ENCODE measurements at places on chromosomes 3 and 15.
A peak's percentile ranks its signal among the peaks of the same experiment; 100 is the strongest.

GRCh38 chr3:14377838-14378169 is 24.6 kb upstream of the SLC6A6 start:
- H3K4me3 ChIP-seq, result no peak overlapping the region
- no peaks in the 10 kb centered on the region for H3K27me3 ChIP-seq
- H3K36me3 ChIP-seq, result no peaks in the 10 kb centered on the region
- no peaks in the 10 kb centered on the region for H3K4me1 ChIP-seq

- no peak for DNase-seq
- no peaks in the 10 kb centered on the region for H3K27me3 ChIP-seq
- peaks cover 14% of the 10 kb centered on the region for H3K4me1 ChIP-seq
- H3K36me3 ChIP-seq, result no peaks in the 10 kb centered on the region
Measured at GRCh38 chr3:113834983-113835382, 3.6 kb upstream of the GRAMD1C start.

GRCh38 chr15:43187544-43188155 is 2.4 kb downstream of the CCNDBP1 start:
- no peak for DNase-seq
- H3K4me1 ChIP-seq, result peaks cover 27% of the 10 kb centered on the region
- no peaks in the 10 kb centered on the region for H3K27me3 ChIP-seq
- no peak overlapping the region for H3K4me3 ChIP-seq
- peaks cover 14% of the 10 kb centered on the region for H3K36me3 ChIP-seq

GRCh38 chr3:31968927-31969418 is 12.1 kb downstream of the OSBPL10 start:
- H3K27ac ChIP-seq, result no peak overlapping the region
- H3K27me3 ChIP-seq, result no peaks in the 10 kb centered on the region
- DNase-seq, result no peak
- no peaks in the 10 kb centered on the region for H3K4me1 ChIP-seq

- peak; percentile 38 for DNase-seq
- peak overlapping the region; percentile 39 for H3K27ac ChIP-seq
- H3K36me3 ChIP-seq, result no peaks in the 10 kb centered on the region
- no peak overlapping the region for H3K4me3 ChIP-seq
Measured at GRCh38 chr3:160395297-160395696, 3.7 kb downstream of the IFT80 start.

DNA sequence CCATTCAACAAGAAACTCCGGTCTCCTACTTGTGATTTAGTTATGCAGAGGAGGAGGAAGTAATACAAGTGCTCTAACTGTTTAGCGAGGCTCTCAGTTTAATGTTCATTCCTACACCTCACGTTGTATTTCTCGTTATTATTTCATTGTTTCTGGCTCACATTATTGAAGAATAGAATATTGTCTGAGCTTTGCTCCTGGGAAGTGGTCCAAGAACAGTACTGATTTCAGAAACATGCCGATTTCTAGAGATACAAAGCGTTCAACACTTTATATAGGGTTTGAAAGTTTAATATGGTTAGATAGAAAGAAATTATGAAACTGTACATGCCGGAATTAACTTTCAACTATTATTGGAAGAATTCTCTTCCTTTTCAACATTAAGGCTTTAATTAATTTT is 1145.5 kb downstream of the TBL1XR1 start:
- H3K36me3 ChIP-seq, result no peaks in the 10 kb centered on the region
- no peak for DNase-seq
- no peak overlapping the region for H3K27ac ChIP-seq

DNA sequence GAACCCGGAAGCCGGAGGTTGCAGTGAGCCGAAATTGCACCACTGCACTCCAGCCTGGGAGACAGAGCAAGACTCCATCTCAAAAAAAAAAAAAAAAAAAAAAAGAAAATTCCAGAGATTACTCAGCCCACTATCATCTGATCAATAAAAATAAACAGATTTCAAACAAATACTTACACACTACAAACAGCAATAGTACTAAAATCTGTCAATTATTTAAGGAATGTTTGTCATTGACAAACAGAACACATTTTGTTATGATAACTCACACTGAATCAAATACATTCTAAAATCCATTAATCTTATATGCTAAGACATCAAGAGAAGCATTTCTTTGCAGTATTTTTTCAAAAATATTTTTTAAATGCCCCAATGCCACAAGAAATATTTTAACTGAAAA is 7.6 kb downstream of the MYO9A start:
- no peaks in the 10 kb centered on the region for H3K27me3 ChIP-seq
- H3K36me3 ChIP-seq, result no peaks in the 10 kb centered on the region
- no peak overlapping the region for H3K27ac ChIP-seq
- peaks cover 22% of the 10 kb centered on the region for H3K4me1 ChIP-seq

GRCh38 chr3:49614936-49615335 is 59.2 kb upstream of the APEH start:
- no peak overlapping the region for H3K4me3 ChIP-seq
- no peak overlapping the region for H3K27ac ChIP-seq
- H3K4me1 ChIP-seq, result no peaks in the 10 kb centered on the region
- H3K36me3 ChIP-seq, result no peaks in the 10 kb centered on the region
- no peaks in the 10 kb centered on the region for H3K27me3 ChIP-seq
- DNase-seq, result no peak

DNA sequence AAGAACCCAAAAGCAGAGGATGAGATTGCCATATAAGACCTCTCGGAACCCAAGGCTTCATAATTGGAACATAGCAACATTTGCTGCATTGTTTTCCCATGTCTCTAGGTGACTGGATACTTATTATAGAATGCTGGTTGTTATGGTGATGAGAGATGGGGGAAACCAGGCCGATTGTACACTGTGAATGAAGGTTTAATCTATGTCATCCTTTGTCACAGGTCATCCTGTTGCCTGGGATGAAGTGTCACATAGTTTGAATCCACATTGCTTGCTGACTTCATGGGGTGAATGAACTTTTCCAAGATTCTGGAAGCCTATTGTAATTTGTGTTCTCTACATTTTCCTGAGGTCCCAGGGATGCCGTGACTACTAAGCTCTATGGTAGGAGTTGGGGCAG is 41.8 kb downstream of the CLEC3B start:
- H3K36me3 ChIP-seq, result no peaks in the 10 kb centered on the region
- no peaks in the 10 kb centered on the region for H3K27me3 ChIP-seq
- H3K4me1 ChIP-seq, result no peaks in the 10 kb centered on the region
- DNase-seq, result no peak

DNA sequence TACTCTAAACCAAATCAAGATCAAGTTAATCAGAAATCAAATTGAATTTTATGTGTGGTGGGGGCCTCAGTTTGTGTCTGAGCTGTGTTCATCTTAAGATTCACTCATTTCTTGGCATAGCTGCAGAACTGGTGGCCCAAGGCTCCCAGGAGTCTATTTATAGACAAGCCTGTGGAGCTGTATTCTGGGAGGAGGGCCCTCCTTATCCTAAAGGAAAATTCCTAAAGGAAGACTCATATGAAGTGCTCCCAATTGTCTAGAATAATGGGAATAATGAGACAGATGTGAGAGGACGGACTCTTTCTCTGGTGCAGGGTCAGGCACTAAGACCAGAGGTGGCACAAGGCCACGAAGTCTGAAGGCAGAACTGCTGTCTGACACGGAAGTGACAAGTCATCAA is 38.9 kb downstream of the C3orf85 start:
- H3K27me3 ChIP-seq, result no peaks in the 10 kb centered on the region
- H3K4me1 ChIP-seq, result no peaks in the 10 kb centered on the region
- no peak for DNase-seq
- no peaks in the 10 kb centered on the region for H3K36me3 ChIP-seq

- no peak for DNase-seq
- H3K27me3 ChIP-seq, result no peaks in the 10 kb centered on the region
- no peak overlapping the region for H3K4me3 ChIP-seq
- peaks cover 38% of the 10 kb centered on the region for H3K4me1 ChIP-seq
Measured at GRCh38 chr3:57952651-57953050, 55.6 kb upstream of the FLNB start.

DNA sequence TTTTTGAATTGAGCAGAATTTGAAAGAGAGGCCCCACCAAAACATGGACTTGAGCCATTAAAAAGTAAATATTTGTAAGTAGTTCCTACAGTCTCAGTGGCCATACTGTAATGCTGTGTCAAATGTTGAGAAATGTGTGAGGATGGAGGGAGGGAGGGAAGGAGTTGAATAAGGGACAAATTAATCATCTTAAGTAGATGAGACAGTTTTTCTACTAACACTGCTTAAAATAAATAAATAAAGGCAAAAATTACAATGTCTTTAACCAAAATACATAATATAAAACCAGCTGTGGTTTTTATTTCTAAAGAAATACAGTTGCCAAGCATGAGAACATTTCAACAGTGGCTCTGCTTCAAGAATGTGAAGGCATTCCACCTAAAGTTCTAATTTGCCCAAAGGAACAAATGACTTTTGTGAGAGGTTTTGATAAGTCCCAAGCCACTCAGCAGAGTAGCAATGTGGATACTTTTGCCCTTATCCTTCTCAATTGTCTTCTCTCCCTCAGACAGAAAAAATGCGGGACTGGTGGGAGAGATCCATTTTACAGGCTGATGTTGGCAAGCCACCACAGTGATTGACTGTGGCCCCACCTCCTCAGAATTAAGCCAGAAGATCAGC is 427.0 kb upstream of the RARB start:
- no peak overlapping the region for H3K27ac ChIP-seq
- no peaks in the 10 kb centered on the region for H3K27me3 ChIP-seq
- H3K36me3 ChIP-seq, result no peaks in the 10 kb centered on the region
- no peak overlapping the region for H3K4me3 ChIP-seq
- H3K4me1 ChIP-seq, result no peaks in the 10 kb centered on the region
- DNase-seq, result no peak

DNA sequence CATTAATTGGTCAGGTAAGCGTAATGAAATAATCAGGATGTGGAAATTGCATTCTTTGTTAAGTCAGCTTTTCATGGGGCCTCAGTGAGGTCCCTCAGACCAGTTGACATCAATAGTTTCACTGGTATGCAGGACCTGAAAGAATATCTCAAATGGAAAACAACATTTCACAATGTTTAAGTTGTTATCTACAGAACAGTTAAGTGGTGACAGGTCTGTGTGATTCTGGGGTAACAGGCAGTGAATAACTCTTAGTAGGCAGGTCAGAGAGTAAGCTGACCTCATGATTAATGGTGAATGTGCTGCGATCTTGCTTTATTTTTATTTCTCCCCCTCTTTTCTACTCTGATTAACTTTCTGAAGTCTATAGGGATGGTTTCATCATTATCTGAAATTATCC is 28.9 kb upstream of the ACP3 start:
- H3K27me3 ChIP-seq, result no peaks in the 10 kb centered on the region
- H3K27ac ChIP-seq, result no peak overlapping the region
- H3K4me3 ChIP-seq, result no peak overlapping the region
- H3K36me3 ChIP-seq, result no peaks in the 10 kb centered on the region

- no peaks in the 10 kb centered on the region for H3K36me3 ChIP-seq
- H3K4me3 ChIP-seq, result no peak overlapping the region
- no peak for DNase-seq
- H3K27ac ChIP-seq, result no peak overlapping the region
- no peaks in the 10 kb centered on the region for H3K27me3 ChIP-seq
Measured at GRCh38 chr3:186953011-186953487, 22.7 kb downstream of the ST6GAL1 start.

Data from body of pancreas (tissue), 4 donors.